ENCODE measurements at places on chromosomes 4 and X.

GRCh38 chr4:153748378-153748777 lies 11.4 kb downstream of the RNF175 start:
- DNase-seq: no peak

GRCh38 chr4:140330311-140330900 lies 43.0 kb upstream of the SCOC start:
- DNase-seq: no peak

DNA sequence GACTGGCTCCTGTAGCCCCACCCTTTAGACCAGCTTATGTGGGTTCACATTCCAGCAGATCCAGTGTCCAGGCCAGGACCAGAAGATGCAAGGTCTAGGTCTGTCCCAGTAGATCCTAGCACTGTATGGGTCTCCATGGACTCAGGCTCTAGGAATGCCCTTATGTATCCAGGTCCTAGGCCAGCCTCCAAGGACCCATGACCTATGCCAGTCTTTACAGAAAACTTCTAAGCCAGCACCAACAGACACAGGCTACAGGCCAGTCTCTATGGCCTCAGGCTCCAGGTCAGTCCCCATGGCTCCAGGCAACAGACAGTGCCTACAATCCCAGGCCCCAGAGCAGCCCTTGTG lies 45.2 kb upstream of the MAGED4 start:
- DNase-seq: no peak

- DNase-seq: no peak
Measured at GRCh38 chr4:186932196-186932595, 208.5 kb upstream of the FAT1 start.

GRCh38 chrX:45689971-45690370 lies 489.3 kb upstream of the DIPK2B start:
- DNase-seq: no peak

GRCh38 chr4:174714393-174715211 lies 114.4 kb downstream of the GLRA3 start:
- DNase-seq: peak; percentile 3

Measured in NCI-H2171 treated with DMSO at 0.1 percent for 48 hours (cell line).